Inflammatory macrophage (primary cell): ENCODE measurements at places on chromosomes 4 and X.
A peak's percentile ranks its signal among the peaks of the same experiment; 100 is the strongest.

GRCh38 chr4:16250661-16251365 is 24.5 kb upstream of the TAPT1 start:
- no peak for DNase-seq

- DNase-seq: no peak
These were observed 36.7 kb downstream of the KLF8 start for GRCh38 chrX:56268888-56269287.

GRCh38 chr4:158193171-158193749 is 17.0 kb upstream of the TMEM144 start:
- DNase-seq: peak; percentile 64

GRCh38 chrX:8084006-8084405 is 87.1 kb downstream of the VCX2 start:
- DNase-seq: no peak

DNA sequence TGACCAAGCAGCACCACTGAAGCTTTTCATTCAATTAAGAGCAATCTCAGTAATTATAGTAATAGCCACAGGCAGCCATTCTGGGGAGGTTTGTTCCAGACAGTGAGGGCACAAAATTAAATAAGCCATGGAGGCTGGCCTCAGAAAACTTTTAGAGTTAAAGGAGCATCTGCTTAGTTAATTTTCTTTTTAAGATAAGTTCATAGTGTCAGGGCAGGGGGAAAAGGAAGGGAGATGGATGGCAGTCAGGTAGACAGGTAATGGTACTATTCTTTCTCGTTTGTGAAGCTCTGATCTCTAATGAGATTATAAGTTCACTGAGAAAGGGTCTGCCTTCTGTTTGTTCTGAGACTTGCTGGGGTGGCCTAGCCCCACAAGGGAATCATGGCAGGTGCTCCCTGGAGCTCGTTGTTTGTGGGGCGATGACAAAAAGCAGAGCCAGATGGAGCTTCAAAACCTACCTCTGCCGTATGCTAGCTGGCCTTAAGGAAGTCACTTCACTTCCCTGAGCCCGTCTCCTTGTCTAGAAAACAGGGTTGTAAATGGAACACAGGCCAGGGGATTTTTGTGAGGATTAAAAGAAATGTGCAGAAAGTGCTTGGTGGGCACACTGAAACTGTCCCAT is 44.6 kb upstream of the FGFBP2 start:
- DNase-seq: no peak

GRCh38 chr4:7785017-7785416 is 154.6 kb downstream of the AFAP1 start:
- DNase-seq: no peak

DNA sequence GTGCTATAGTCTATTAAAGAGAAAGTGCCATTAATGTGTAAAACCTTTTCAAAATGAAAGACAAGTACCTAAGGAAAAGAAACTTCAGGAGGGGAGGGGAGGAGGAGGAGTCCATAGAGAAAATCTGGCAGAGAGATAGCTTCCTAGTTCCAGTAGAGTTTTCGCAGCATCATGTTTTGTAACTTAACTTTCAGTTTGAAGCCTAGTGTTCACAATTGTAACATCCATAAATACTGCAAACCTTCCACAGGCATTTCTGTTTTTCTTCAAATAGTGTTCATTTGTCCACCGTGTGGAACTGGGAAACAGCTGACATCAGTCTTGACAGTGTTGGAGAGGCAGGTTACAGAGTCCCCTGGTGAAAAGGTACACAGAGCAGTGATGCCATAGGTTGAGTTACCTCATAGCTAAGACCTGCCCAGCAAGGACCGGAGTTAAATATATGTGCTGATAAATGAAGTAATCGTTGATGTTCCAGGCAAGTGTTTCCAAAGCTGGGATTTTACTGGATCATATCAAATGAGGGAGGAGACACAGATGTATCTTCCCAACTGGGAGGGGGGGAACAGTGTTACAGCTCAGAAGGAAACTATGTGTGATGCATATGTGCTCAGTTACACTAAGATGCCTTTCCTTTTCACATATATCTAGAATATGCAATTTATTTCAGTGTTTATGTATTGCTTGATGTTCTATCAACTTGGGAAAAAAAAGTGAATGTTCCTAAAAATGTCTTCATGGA is 369.5 kb upstream of the FAM241A start:
- DNase-seq: no peak

GRCh38 chrX:23938690-23939089 is 30.9 kb downstream of the CXorf58 start:
- DNase-seq: no peak

GRCh38 chr4:47736555-47736954 is 101.3 kb downstream of the CORIN start:
- no peak for DNase-seq

DNA sequence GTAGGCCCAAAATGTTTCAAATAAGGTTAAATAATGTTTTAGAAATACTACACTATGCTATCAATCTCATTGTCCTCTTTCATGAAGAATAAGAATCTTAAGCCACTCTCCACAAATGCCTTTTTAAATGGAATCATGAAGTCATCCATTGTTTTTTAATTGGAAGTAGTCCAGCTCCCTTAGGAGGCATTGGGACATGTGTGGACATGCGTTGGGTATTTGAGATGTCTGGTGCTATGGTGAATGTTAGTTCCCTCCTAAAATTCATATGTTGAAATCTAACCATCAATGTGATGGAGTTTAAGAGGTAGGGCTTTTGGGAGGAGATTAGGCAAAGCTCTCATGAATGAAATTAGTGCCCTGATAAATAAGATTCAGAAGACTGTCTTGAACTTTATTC is 289.0 kb downstream of the C4orf33 start:
- no peak for DNase-seq

DNA sequence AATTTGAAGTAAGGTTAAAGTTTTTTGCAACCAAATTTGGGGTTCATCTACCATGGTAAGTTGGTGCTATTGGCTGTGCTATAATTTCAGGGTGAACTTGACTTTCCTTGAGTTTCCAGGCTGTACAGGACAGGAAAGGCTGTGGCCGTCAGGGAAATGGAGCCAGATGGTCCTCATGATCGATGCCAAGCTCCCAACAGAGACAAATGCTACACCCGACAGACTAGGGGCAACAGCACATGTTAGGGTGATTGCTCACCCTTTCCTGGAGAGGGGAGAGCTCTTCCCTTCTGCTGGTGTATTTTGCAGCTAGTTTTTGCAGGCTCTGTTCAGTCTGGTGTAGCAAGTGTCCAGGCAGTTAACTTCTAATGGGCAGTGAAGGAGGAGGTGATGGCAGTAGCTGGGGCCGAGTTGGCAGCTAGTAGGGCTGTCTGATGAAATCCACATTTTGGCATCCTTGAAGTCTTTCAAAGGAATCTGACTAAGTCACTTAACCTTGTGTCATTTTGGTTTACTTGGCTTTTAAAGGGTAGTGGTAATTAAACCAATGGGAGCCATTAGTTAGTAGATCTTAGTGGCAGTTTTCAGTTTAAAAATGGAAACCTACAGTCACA is 47.8 kb downstream of the GAB1 start:
- no peak for DNase-seq

GRCh38 chrX:136170139-136170800 is 22.9 kb downstream of the FHL1 start:
- DNase-seq: no peak

- DNase-seq: peak; percentile 85
These were observed 118.9 kb downstream of the TMA16 start for GRCh38 chr4:163613383-163613782.
